ENCODE measurements at places on chromosomes 1 and 21. TPM values are rescaled to one million over a fixed set of nuclear protein-coding genes. Genes with fewer than 3 reads are reported as not detected.

- no peak for DNase-seq
These were observed 31.6 kb upstream of the C1orf146 start for GRCh38 chr1:92186081-92186480.

DNA sequence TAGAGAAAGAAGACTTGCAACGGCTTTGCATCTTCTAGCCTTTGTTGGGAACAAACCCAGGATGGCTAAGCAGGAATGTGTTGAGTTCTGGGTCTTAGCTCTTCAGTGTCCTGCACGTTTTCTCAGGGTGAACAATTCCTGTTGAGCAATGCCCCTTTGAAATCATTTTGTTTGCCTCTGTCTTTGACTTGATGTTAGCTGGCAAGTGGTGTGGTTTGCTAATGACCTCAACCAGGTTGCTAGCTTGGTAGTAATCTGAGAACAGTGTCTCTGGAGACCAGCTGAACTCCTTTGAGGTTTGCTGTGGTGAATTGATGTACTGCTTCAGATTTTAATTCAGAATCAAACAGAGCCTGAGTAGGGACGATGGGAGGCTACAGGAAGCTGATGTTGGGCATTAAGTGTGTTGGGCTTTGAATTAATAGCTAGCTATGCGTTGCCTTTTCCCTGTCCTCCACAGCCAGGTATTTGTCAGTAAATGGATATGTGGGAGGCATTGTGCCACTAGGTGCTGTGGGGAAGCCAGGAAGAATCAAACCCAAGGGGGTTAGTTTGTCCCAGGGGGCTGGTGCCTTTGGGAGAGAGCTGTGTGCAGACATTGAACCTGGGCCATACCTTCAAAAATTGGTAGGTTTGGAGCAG is 23.3 kb upstream of the SRSF10 start:
- DNase-seq = no peak

- no peak for DNase-seq
These were observed 33.7 kb downstream of the CDCA8 start for GRCh38 chr1:37725851-37726613.

DNA sequence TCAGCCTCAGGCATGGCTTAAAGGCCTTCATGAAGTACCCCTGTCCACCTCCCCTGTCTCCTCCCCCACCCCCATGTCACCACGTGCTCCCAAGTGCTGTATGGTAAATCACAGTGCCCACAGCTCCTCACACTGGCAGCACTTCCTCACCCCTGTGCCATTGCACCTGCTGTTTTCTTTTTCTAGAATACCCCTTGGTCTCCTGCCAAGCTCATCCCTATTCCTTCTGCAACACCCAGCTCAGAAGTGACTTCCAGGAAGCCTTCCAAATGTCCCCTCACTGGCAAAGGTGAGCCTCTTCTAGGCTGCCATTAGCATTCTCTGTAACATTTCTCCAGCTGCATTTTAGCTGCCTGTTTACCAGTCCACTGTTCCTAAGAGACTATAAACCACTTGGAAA is 9.4 kb downstream of the AKNAD1 start:
- no peak for DNase-seq

- peak; percentile 80 for DNase-seq
These were observed 6.3 kb upstream of the INAVA start for GRCh38 chr1:200888349-200888838.

- DNase-seq = no peak
These were observed 23.8 kb upstream of the PPP1R15B start for GRCh38 chr1:204435381-204435831.

GRCh38 chr1:186178426-186179043 is 196.5 kb downstream of the TPR start:
- no peak for DNase-seq

DNA sequence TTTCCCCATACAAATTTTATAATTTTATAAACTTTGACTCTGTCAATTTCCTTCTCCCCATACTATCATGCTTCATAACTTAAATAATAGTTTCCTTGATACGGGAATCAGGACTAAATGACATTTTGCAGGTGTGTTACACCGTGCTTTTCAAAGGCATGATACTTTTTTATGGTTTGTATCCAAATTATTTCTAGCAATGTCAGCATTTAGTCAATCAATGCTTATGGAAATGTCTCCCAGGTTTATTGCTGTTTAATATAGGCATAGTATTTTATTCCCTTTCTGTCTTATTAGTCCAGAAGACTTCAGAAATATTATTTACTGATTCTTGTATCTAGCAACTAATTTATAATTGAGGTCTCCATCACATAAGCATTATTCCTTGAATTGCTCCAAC is 23.4 kb downstream of the DRAM2 start:
- DNase-seq = no peak

DNA sequence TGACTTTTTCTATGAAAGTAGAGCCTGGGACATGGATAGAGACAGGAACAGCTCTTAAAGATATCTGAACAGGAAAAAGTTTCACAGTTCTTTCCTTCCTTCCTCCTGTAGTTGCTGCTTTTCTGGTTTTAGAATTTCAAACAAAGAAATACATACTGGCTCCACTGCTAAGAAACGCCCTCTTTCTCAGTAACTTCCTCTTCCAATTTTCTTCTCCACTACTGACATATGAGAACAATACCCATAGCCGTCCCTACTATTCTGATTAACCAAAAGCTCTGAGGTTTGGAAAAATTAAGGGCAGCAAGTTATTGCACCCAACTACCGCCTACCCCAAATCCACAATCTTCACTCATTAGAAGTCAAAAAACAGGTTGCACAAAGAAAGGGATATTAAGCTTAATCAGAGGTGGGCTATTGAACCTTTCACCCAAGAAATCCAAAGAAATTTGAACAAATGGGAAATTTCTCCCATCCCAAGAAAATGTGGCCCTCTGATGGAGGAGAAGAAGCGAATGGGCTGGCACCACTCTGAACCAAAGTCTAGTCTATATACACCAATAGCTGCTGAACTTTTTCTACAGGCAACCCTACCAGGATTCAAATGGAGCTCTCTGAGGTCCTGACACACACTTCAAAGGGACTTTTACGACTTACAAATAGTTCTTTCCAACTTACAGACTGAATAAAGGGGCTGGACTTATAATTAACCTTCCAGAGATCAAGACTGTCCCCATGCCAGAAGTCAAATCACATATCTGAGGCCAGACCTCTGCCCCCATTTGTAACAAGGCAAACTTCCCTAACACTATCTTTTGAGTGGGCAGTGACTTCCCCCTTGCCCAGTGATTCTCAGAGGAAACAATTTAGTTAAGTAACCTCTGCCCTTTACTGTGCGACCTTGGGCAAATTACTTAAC is 1.7 kb downstream of the WASF2 start:
- DNase-seq = no peak

GRCh38 chr1:228306275-228307217 is 98.7 kb downstream of the OBSCN start:
- no peak for DNase-seq

DNA sequence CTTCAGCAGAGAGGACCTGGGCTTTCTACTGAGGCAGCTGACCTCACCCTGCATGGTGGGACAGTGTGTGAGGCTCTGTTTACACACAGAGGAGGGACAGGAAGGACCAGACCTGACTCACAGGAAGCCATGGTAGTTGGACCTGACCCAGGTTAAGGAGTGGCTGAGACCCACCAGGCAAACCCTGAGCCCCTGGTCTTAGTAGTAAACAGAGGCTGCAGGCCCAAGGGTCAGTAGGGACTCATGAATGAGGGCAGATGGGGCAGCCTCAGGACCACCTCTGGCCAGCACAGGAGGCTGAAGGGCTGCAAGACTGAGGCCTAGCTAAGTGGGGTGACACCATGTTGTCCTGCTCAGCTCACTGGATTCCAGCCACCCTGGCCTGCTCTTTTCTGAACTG is 273.2 kb downstream of the GRIK3 start:
- DNase-seq = no peak

DNA sequence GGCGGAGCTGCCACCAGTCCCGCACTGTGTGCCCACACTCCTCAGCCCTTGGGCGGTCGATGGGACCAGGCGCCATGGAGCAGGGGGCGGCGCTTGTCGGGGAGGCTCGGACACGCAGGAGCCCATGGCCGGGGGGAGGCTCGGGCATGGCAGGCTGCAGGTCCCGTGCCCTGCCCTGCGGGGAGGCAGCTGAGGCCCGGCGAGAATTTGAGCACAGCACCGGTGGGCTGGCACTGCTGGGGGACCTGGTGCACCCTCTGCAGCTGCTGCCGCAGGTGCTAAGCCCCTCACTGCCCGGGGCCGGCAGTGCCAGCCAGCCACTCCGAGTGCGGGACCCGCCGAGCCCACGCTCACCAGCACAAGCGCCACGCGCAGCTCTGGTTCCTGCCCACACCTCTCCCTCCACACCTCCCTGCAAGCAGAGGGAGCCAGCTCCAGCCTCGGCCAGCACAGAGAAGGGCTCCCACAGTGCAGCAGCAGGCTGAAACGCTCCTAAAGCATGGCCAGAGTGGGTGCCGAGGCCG is 267.7 kb downstream of the RYR2 start:
- no peak for DNase-seq

DNA sequence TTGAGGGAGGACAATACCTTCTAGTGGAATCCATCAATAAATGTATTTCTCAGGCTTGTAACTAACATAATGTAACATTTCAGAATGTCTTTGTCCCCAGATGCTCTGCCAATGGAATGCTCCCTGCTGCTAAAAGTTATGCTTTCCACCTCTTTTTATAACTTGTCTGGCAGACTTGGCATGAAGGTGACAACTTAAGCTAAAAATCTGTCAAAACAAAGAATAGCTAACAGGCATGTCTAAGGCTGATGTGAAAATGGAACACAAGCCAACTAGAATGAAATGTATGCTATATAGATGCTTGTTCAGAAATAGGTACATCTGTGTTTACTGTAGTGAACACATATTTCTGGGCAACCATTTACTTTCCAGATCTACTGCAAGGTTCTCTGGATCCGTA is 467.9 kb downstream of the MRPL39 start:
- DNase-seq = no peak

- no peak for DNase-seq
These were observed 46.7 kb downstream of the OLIG1 start for GRCh38 chr21:33116676-33117075.

- DNase-seq = no peak
These were observed 9.4 kb downstream of the LAPTM5 start for GRCh38 chr1:30748098-30748698.

DNA sequence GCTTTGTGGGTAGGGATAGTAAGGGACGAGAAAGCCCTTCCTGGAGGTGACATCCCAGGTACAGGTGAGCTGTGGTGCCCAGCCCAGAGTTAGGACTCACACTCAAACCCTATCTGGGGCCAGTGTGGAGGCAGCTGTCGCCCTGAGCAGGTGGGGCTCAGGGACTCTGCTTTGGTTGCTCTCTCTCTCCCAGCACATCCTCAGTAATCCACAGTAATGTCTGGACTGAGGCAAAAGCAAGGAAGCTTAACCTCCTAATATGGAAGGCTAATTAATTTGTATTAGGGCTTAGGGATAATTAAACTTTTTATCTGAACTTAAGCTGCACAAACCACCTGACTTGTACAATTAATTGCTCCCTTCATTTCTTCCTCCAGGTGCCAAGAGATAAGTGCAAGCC is 38.2 kb downstream of the DDX20 start:
- no peak for DNase-seq

- DNase-seq = peak; percentile 52
These were observed 769 bp downstream of the GALE start for GRCh38 chr1:23799570-23800399.

DNA sequence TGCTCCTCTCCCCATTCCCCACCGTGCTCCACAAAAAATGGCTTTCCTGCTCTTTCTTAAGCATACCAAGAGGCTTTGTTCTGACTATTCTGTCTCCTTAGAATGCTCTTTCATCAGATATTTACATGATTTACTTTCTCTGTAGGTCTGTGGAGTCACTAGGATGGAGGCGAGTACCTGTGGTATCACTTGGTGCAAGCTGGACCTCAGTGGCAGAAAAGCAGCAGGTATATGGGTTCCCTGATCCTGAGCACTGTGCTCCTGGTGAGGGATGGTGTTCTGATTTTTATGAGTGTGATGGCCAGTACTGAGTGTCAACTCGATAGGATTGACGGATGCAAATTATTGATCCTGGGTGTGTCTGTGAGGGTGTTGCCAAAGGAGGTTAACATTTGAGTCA is 10.0 kb downstream of the C1orf87 start:
- no peak for DNase-seq

DNA sequence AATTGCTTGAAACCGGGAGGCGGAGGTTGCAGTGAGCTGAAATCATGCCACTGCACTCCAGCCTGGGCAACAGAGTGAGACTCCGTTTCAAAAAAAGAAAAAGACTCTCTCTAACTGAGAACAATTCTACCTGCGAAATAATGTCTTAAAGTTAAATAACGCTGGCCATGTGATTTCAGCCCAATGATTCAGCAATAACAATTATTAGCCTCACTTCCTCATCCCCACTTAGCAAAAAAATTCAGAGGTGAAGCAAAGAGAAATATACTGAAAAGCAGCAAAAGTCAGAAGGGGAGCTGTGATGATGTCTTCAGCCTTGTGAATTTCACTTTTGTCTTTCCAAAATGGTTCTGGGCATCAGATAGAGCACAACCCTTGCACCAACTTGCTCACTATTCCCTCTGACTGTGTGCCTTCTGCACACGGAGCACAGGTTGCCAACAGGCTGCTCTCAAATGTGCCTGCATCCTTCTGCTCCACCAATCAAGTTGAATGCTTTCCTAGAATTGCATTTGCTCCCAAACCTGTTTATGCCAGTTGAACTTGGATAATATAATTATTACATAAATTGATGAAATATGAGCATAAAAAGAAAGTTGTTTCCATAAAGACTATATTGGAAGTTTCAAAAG is 79.8 kb upstream of the IPO9 start:
- no peak for DNase-seq

- DNase-seq = no peak
These were observed 304.4 kb downstream of the NFIA start for GRCh38 chr1:61386770-61387169.

GRCh38 chr1:41980827-41981653 is 62.3 kb upstream of the HIVEP3 start:
- no peak for DNase-seq

- peak; percentile 36 for DNase-seq
These were observed 9.7 kb upstream of the UMODL1 start for GRCh38 chr21:42061195-42061985.

C1orf226 gene
- total RNA-seq = 0.19 TPM

ADAMTS5 gene
- not detected for total RNA-seq

KPRP gene
- total RNA-seq = not detected

E2F2 gene
- 24.7 TPM for total RNA-seq

S100A8 gene
- not detected for total RNA-seq

DEDD gene
- total RNA-seq = 49.8 TPM

CD48 gene
- total RNA-seq = 215 TPM

OR2L5 gene
- total RNA-seq = 0.16 TPM

CAMK2N1 gene
- total RNA-seq = 3.0 TPM

ATP1A2 gene
- not detected for total RNA-seq

ZNF648 gene
- total RNA-seq = not detected

SPRR5 gene
- total RNA-seq = not detected

TCHH gene
- total RNA-seq = 0.05 TPM

ARMH1 gene
- total RNA-seq = 108 TPM
